ENCODE measurements at places on chromosomes 11 and 22. TPM values are rescaled to one million over a fixed set of nuclear protein-coding genes. Genes with fewer than 3 reads are reported as not detected.

Gene SEC14L6
- not detected for polyA plus RNA-seq

DNA sequence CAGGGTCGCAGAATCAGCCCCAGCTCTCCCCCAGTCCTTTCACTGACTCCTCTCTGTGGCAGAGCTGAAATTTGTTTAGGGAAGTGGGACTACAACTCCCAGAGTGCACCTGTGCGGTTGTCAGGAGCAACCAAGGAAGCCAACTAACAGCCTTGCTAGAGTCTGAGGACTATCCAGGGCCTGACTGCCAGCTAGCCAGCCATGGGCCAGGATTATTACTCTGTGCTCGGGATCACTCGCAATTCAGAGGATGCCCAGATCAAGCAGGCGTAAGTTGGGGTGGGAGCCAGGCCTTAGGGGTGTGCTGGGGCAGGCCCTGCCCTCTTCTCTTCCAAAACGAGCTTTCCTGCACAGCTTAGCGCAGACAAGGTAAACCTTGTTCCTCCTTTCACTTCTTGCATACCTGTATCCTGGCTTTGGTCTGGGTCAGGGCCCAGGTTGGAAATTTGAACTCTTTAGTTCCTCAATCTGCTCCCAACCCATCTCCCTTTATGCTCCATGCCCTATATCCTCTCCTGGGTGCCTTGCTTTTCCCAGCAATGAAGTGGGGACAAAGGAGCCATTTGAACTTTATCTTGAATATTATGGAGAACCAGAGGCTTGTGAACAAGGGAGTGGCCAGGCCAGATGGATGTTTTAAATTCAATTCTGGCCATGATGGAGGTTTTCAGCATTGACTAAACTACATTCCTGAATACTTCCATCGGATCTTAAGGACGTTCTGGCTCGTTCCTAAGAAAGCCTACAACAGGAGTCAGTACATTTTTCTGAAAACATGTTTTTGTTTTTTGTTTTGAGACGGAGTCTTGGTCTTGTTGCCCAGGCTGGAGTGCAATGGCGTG is at the start of gene DNAJB13:
Gene DNAJB13 (plus strand): TSS at position 158 of the 842 bp plus-strand sequence. CDS start 44 bp downstream, at position 202.
- peak; percentile 52 for DNase-seq

GRCh38 chr11:26951809-26952515 is 42.0 kb upstream of the FIBIN start:
- DNase-seq: no peak

GRCh38 chr11:126225295-126225665 is 13.7 kb downstream of the FAM118B start:
- DNase-seq: no peak

Gene WDR74
- polyA plus RNA-seq: 28.9 TPM

Gene OR56A3
- not detected for polyA plus RNA-seq

DNA sequence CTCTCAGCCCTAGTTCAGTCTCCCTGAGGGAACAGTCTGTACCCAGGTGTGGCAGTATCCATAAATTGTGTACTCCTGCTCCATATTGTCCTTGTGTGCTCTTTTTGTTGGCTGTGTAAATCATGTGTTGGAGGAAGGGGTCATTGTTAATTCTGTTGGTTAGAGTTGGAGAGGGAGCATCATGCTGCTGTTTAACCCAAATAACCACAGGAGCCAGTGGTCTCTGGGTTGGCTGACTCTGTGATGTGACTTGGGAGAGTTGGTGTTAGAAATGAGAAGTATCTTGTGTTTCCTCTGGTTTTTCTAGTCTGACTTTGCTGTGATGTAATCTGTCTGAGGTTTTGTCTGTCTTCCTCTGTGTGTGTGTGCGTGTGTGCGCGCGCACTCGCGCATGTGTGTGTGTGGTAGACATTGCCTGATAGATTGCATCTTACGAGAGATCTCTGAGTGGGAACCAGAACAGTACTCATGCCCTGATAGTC is 30.5 kb downstream of the CTNND1 start:
- DNase-seq: no peak

Gene OSM
- not detected for polyA plus RNA-seq

Gene HTR3A
- not detected for polyA plus RNA-seq

GRCh38 chr11:126544108-126545056 is 188.9 kb downstream of the ST3GAL4 start:
- peak; percentile 73 for DNase-seq

- DNase-seq: no peak
Measured at GRCh38 chr22:44026066-44026629, 2.0 kb downstream of the PARVB start.

Gene PHLDB1
- polyA plus RNA-seq: 71.1 TPM

DNA sequence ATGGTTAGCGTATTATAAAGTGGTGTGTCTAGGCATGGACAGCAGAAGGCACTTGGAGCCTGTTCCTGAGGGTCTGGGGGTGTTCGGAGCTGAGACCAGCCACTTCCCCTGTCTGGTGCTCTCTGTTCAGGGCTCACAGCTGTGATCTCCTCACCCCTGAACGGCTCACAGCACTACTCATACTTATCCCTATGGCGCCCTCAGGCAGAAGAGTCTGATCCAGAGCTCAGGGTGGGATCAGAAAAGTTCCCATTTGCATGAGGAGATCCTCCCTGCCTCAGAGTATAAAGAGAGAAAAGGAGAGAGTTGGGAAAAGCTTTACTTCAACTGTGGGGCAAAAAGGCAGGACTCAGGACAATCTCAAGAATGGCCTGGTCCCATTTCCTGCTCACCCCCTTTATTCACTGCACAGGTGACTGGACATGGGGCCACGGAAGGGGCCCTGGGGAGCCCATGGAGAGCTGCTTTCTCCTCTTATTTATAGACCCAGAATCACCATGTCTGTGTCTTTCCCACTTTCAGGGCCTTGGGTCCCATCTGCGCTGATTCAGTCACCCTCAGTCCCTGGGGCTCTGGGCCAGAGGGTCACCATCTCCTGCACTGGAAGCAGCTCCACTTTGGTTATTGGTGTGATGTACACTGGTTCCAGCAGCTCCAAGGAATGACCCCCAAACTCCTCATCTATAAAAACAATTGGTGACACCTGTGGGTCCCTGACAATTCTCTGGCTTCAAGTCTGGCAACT is 97.0 kb upstream of the TOP3B start:
- DNase-seq: no peak

GRCh38 chr11:66045177-66045639 is 3.8 kb downstream of the GAL3ST3 start:
- peak; percentile 91 for DNase-seq

DNA sequence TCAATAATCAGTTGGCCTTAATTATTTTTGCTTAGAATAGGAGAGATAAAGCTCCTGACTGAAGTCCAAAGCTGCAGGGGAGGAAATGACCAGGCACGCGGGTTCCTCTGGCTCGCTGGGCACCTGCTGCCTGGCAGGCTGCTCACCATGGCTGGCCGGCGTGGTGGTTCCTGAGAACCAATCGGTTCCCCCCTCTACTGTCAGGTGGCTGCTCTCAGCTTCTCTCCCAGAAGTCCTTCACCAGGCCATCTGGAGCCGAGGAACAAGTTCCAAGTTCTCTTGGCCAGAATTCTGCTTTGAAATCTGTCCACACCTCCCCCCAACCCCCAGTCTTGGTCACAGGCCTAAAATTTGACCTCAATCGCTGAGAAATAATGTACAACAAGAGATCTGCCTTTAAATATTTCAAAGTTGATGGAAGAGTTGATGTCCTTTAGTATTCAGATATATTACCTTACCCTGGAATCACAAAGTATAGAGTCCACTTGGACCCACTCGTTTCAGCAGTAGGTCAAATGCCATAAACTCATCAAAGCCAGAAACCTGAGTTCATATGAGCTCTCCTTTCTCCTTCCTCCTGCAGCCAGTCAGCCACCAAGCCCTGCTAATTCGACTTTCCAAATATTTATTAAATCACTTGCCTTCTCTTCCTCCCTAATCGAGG is 25.2 kb downstream of the EXPH5 start:
- no peak for DNase-seq

- no peak for DNase-seq
Measured at GRCh38 chr11:8693555-8693954, 11.0 kb downstream of the RPL27A start.

DNA sequence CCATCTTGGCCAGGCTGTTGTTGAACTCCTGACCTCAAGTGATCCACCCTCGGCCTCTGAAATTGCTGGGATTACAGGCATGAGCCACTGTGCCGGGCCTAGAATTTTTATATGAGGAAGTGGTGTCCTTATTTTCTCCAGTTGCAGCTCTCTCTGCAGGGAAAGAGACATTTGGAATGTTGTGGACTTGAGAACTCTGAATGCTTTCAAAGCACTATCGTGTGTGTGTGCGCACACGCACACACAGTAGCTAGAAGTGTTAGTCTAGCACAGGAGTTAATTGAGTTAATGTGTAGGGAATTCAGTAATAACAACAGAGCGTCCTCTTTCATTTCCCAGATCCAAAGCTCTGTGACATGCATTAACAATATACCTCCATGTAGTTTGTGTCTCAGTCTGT is 164.0 kb upstream of the RASSF10 start:
- no peak for DNase-seq

Gene C11orf97
- 0.59 TPM for polyA plus RNA-seq

Gene TRIM49
- polyA plus RNA-seq: not detected

DNA sequence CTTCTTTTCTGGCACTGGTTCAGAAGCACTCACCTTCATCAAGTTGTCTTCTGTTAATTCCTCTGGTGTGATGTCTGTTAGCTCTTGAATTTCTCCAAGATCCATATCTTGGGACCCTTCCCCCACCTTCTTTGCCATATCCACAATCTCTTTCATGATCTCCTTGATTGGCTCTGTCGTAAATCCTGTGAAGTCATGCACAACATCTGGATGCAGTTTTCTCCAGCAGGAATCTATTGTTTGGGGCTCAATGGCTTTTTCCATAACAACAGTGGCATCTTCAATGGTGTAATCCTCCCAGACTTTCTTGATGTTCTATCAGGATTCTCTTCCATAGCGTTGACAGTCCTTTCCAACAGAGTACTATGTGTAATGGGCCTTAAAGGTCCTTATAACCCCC is 96.9 kb downstream of the CSTPP1 start:
- DNase-seq: no peak

DNA sequence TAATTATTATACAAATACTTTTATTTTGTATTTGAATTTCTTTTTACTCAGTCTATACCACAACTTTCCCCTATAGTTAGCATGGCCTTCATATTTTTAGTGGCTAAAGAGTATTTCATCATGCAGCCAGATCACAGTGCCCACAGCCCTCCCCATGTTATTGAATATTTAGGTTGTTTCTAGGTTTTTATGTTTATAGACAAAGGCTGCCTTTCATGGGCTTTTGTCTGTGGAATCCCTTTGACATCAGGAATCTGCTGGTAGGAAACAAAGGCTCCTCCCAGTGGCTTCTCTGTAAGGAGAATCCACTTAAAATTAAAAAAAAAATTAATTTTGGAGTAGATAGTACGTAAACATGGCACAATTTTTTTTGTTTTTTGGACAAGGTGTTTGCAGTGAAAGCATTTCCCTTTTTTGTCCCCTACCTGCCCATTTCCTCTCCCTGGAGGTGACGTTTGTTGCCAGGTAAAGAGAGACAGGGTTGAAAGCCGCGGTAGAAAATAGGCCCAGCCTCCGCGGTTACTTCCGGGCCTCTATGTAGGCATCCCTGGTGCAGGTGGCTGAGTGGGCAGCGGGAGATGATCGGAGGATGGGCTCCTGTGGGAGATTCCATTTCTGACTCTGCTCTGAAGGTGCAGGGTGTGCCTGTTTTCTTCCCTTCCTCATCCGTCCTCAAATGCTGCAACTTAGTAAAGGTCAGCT is 82.2 kb upstream of the OR4B1 start:
- no peak for DNase-seq

Gene KRTAP5-2
- not detected for polyA plus RNA-seq

GRCh38 chr11:4654635-4655369 is 11.0 kb downstream of the OR51E1 start:
- DNase-seq: no peak

Gene OR5A1
- not detected for polyA plus RNA-seq

Gene AGBL2
- polyA plus RNA-seq: 5.8 TPM

GRCh38 chr22:36175892-36176291 is 15.3 kb upstream of the APOL3 start:
- no peak for DNase-seq

DNA sequence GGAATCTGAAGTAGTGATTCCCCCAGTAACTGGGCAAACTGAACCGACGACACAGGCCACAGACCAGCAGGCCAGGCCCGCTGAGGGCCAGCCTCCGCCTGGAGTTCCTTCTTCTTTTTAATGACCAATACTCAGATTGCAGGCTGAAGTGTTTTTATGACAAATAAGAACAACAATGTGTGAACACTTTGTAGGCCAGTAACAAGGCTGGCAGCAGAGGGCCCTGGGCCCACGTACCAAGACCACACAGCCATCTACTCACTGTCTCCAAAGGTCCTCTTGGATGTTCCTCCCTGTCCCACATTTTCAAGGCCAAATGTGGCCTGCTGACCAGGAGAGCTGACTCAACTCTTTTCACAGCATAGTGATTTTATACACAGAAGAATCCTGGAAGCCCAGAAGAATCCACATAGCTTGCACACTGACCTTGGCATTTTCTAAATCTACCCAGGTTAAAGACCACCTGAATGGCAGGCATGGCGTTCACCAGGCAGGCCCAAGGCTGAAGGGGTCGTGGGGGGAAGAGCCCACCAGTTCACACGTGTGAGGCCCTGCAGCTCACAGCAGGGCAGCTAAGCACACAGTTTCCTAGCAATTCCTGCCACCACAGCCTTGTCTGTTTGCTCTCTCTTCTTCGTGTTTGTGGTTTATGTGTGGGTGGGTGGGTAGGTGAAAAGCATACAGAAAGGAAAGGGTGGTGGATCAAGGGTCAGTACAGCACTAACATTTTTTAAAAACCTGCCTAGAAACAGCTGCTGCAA is 13.3 kb downstream of the SMCO4 start:
- peak; percentile 16 for DNase-seq

Gene GDPD4
- polyA plus RNA-seq: 1.1 TPM

Gene MTMR3
- 18.8 TPM for polyA plus RNA-seq

- no peak for DNase-seq
Measured at GRCh38 chr11:11661326-11662040, 39.7 kb upstream of the GALNT18 start.

Gene ELFN2
- polyA plus RNA-seq: 0.19 TPM

DNA sequence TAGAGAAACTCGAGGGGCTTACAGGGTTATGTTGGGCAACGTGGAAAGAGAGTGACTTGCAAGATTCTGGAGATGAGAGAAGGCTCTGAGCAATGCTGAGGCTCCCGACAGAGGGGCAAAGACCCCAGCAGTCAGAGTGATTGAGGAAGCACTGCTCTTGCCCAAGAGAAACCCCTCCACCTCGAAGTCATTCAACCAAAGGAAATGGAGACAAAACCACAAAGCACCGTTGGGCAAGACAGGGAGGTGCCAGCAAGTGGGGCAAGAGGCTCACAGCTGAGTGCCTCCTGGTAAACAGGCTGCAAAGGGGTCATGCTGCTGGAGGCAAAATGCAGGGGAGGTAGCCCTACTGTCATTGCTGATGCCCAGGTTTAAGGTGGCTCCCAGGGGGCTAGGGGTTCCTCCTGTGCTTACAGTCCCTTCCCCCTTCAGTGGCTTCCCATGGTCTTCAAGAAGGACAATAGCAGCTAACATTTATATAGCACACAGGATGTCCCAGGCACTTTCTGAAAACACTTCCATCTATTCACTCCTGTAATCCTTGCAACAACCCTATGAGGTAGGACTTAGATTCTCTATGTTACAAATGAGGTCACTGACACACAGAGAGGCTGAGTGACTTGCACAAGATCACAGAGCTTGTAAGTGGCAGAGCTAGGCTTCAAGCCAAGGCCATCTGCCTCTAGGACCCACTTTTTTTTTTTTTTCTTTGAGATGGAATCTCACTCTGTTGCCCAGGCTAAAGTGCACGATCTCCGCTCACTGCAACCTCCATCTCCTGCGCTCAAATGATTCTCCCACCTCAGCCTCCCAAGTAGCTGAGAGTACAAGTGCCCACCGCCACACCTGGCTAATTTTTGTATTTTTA is 18.1 kb upstream of the MYH9 start:
- no peak for DNase-seq

- DNase-seq: no peak
Measured at GRCh38 chr22:28838971-28839370, 38.6 kb upstream of the XBP1 start.

Gene OR6T1
- not detected for polyA plus RNA-seq

- DNase-seq: no peak
Measured at GRCh38 chr11:132103021-132103420, 732.6 kb downstream of the NTM start.

All from hepatocyte (in vitro differentiated cells).